ENCODE measurements at places on chromosomes 13 and 19.

GRCh38 chr19:47613165-47614020 lies 4.5 kb downstream of the BICRA start:
- peak; percentile 89 for DNase-seq

GRCh38 chr13:113622791-113623490 lies 35.1 kb downstream of the ATP4B start:
- DNase-seq = no peak

DNA sequence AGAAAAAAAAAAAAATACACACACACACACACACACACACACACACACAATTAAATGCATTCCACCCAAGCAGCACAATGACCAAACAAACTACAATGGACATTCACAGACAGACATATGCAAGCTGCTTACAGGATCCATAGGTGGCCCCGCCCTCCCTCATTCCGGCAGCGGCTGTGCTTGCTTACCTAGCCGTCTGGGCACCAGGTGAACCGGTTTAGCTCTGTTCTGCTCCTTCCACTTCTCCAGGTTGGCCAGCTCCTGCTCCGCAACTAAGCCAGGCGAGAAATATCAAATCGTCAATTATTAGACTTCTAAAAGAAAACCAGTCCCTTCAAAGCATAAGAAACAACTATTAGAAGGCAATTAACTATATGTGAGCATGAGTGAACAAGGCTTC lies 23.1 kb downstream of the EPSTI1 start:
- DNase-seq = no peak

DNA sequence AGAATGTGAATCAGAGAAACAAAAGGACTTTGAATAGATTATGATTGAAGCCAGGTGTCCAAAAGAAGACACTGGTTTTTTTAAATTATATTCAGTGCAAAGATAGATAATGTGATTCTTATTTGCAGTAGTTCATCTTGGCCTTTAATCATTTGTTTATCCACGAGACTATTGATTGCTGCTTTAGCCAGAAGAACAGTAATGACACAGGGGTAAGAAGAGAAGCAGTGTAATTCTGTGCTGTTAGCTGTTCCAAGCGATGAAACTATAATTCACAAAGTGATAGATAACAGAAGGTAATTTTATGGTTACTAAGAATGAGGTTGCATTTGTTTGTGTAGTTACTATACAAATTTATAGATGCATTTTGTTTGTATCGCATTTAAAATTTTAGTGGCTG lies 311.6 kb downstream of the MZT1 start:
- no peak for DNase-seq

DNA sequence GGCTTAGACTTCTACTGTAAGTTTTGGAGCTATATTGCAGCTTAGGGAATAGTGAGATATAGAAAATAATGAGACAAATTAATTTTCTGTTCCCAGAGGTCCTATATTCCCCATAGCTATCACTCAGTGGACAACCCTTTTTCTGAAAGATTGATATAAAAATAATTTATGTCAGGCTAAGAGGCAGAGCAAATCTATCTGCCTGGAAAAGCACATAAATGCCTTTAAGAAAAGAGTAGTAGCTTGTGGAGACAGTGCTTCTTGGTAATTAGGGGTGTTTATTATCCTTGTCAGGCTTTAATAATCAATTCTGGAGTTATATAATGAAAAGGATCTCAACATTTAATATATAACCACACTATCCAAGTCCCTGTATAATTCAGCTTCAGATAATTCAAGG lies 1162.8 kb upstream of the PCDH20 start:
- no peak for DNase-seq

DNA sequence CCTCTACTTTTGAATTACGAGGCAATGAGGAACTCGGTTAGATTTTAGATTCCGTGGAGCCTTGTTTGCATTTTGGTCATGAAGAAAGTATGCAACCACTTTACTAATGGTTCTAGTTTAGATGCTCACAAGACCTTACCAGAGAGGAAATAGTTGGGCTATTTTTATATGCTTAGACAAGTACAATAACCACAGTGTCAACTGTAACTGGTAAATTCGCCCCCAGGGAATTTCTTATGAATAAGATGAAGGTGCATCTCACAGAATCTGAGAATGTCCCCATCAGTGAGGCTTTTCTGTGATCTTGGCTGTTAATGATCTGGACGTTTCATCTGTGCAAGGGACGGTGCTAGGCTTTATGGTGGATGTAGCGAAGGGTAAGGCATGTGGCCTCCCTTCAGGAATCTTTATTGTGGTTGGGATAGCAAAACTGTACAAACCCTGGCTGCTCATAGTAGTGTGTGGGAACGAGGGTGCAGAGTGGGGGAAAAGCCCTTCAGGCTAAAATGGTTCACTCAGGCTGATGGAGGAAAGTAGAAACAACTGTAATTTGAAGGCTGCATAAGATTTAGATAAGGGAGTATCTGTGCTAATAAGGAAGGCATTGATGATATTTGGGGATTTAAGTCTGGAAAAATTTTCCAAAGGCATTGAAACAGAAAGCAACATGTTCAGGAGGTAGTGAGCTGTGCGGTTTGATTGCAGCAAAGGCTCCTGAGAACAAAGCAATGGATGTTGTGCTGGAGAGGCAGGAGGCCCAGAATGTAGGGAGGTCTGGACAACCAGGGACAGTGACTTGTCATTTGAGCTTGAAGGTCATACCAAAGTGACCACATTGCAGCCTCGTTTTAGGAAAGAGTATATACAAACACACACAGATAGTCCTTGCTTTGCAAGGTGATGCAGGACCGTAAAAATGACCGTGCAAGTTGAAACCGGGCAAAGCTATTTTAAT lies 28.4 kb downstream of the UBAC2 start:
- DNase-seq = peak; percentile 80

GRCh38 chr13:35765366-35765765 lies 288.9 kb upstream of the MAB21L1 start:
- DNase-seq = no peak

DNA sequence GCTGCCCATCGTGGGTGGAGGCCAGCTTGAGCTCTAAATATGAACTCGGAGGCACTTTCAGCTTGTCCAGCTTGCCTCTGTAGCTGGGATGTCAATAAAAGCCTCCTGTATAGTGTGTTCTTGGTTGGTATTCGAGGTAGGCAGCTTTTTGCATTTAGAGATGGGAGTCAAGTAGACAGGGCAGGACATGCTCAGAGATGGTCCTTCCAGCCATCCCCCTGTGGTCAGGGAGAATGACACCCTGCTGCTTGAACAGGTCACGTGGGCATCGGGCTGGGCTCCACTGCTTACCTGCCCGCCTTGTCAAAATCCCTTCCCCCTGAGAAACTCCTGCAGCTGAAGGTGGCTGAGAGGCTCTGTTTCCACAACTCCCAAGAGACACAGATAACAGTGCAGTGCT lies 302.5 kb downstream of the ZNF536 start:
- no peak for DNase-seq

- DNase-seq = no peak
Measured at GRCh38 chr13:29943273-29943672, 92.9 kb upstream of the UBL3 start.

GRCh38 chr13:104043184-104043583 lies 977.0 kb upstream of the SLC10A2 start:
- DNase-seq = no peak

GRCh38 chr13:112756967-112757758 lies 67.3 kb downstream of the ATP11A start:
- no peak for DNase-seq

GRCh38 chr13:45809801-45810394 lies 41.7 kb downstream of the SIAH3 start:
- no peak for DNase-seq

GRCh38 chr19:35442091-35442490 lies 6.0 kb upstream of the FFAR2 start:
- no peak for DNase-seq

DNA sequence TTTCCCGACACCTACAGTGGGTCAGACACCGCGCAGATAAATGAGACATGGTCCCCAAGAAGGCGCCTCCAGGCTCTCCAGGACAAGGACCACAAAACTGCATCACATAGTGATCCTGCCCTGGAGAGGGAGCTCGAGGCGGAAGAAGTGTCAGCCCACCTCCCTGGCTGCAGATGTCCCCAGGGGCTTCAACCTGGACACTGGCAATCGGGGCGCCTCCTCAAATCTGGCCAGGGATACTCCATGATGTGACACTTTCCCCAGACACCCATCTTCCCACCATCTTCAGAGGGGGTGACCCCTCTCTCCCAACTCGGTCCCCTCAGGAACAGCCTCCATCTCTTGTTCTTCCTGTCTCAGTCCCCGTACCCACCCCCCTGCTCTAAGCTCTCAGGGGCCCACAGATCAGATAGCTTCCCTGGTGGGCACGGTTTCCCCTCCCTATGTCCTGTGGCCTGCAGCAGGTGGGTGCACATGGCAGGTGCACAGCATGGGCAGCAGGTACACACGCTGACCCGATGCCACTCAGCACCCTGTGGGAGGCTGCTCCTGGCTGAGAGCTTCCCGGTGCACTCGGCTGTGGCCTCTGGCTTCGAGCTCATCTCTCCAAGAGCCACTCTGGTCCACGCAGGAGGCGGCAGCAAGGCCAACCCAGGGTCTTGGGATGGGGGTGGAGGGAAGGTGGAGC lies 61.2 kb downstream of the PEPD start:
- DNase-seq = no peak

DNA sequence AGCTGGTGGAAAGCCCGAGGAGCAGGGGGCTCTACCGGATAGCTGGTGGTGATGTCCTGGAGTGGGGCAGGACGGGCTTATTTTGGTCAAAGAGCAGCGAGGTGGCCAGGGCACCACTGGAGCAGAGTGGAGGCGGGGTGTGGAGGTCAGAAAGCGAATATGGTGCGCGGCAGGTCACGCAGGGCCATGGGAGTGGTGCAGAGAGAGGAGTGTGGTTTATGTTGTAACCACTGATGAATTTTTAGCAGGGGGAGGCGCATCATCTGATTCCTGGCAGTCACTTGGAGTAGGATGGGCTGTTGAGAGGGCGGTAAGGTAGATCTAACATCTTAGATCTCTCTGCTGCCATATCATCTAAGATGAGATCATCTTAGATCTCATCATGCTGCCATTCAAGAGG lies 1.4 kb upstream of the ZNF414 start:
- DNase-seq = no peak

- no peak for DNase-seq
Measured at GRCh38 chr13:81726037-81726726, 1385.3 kb upstream of the SPRY2 start.

DNA sequence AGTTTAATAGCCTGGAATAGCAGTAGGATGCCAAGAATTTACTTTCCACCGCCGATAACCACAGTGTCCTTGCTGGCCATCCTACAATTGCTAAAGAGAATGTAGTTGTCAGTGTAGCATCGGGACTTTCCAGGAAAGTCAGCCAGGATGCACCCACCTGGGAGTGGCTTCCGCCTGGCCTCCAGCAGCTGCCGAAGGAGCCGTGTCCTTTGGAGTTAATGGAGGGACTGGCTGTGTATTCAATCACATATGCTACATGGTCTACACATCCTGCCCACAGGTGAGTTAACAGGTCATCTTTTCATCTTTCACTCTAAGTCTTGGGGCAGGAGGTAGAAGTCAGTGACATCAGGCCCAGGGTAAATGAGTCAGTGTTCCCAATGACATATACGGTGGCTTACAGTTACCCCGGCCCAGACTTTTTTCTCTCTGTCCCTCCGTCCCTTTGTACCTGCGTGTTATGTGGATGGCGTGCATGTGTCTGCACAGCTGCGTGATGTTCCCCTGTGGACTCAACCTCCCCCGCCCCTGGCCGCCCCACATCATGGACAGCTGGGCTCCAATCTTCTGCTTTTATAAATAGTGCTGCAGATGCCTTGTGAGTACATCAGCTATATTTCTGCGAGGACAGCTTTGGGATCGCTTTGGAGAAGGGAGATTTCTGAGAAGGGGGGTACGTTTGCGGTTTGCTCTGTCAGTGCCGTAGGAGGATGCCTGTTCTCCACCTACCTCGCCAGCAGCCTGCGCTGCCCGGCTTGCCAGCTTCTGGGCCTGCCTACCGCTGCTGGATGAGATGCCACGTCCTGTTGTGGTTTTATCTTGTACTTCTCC lies 63.1 kb downstream of the ATP11A start:
- DNase-seq = no peak

DNA sequence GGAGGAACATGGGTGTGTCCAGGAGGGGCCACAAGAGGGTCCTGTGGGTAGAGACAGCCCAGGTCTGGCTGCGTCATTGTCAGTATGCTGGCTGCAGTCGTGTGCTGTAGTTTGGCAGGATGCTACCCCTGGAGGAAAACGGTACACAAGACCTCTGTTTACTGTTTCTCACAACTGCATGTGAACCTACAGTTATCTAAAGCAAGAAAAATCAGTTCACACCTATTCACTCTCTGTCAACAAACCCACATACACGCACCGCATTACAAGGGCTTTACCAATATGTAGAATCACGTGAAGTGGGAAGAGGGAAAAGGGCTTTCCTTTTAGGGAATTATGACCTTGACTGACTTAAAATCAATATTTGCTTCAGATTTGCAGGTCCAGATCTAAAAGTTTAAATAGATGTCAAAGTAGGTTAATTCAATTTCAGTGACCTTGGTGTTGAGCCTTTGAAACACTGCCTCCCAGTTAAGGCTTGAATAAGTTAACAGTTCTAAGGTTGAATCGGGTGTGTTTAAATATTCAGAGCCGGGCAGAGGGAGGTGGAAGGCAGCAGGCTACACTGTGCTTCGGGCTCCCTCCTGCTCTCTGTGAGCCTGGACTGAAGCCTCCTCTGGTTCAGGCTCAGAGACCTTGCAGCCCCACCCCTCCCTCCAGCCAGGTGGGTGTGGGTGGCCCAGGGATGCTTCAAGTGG lies 17.2 kb upstream of the MCF2L start:
- DNase-seq = no peak

DNA sequence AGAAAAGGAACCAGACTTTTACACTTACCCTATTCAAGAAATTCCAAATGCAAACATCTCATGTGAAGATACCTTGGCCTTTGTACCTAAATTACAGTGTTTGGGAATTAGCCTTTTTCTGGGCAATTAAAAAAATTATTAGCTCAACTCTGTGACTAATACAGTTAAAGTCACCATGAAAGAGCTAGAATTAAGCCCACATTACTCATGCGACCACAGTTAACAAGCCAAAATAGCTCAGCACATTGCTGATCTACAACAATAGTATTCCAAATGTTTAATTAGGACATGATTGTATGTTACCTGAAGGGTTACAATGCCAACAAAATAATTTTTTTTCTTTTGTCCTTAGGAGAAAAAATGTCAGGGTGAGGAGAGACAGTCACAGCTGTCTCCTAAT lies 263.6 kb upstream of the GPC6 start:
- peak; percentile 6 for DNase-seq
